ENCODE measurements at places on chromosomes 6 and 20.
A peak's percentile ranks its signal among the peaks of the same experiment; 100 is the strongest.

GRCh38 chr20:50893620-50894019, 37.6 kb downstream of the ADNP start:
- DNase-seq: no peak

- DNase-seq: no peak
Measured at GRCh38 chr6:114327074-114327473, 15.7 kb downstream of the HS3ST5 start.

- no peak for DNase-seq
Measured at GRCh38 chr20:56423886-56424285, 11.8 kb downstream of the CASS4 start.

GRCh38 chr6:169450097-169450496, 196.5 kb upstream of the THBS2 start:
- no peak for DNase-seq

GRCh38 chr6:167056370-167056769, 57.2 kb downstream of the CEP43 start:
- no peak for DNase-seq

DNA sequence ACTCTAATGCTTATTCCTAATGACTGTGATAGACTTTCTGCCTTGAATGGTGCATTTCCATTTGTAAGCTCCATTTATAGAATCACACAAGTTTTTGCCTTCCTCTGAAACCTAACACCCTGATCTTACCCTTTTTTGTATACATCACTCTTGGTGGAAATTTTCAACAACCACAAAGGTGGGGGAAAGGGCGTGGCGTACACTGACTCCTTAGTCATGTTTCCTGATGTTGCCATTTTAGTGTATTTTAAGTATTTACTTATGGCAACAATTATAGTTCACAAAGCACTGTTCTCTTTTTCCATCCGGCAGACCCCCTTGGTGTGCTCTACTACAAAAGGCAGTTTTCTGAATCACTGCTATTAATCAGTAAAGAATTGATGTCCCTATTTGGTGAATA, 92.0 kb downstream of the ATXN1 start:
- DNase-seq: peak; percentile 18

DNA sequence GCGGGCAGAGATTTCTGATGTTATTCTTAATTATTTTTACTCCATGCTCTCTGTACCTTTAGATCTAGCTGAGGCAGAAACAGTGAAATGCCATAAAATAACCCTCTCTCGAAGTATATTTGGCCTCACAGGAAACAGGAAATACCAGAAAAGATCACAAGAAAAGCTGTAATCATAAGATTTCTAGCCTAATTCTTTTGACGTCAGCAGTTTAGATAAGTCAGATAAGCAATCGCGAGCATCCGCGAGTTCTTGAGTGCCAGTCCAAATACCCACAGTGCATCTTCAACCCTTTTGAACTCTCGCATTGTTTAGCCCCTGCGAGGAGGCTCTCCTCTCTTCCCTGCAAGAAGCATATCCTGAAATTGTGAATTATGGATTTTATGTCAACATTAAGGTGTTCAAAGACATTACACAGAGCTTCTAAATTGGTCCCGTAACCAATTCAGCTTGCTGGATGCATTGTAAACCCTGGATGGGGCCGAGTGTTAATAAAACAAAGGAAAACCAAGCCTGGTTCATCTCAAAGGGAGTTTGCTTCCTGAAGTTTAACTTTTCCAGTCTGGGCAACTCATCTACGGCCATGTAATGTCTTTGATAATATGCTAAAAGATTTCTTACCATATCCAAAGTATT, 198.9 kb downstream of the MTFR2 start:
- no peak for DNase-seq

GRCh38 chr20:967796-968742, 34.0 kb downstream of the RSPO4 start:
- DNase-seq: no peak

DNA sequence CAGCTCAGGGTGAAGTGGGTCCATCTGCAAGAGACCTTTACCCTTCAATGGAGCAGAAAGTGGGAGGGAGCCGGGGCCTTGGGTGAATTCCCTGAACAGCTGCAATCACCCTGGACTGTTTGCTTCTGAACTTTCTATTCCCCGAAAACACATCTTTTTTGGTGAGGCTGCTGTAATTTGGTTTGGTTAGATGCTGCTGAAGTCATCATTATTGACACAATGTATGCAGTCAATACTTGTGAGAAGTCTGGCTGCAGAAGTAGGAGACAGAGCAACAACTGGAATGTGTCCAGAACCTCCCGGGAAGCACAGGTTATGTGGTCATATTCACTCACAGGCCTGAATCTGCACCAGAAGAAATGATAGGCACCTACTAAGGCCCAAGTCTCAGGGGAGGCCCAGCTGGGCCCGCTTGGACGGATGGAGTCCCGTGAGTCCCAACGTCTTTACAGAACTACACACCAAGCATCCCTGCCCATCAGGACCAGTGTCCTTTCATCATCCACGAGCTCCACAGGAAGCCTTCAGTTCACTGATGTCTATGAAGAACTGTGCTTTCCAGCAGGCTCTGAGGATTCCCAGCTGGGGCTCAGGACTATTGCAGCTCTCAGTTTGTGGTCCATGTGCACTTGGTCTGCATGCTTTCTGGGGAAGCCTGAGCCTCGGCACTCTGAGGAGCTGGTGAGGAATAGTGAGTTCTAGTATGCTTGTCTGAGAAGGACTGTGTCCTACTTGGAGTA, 177.6 kb downstream of the THBS2 start:
- DNase-seq: no peak

DNA sequence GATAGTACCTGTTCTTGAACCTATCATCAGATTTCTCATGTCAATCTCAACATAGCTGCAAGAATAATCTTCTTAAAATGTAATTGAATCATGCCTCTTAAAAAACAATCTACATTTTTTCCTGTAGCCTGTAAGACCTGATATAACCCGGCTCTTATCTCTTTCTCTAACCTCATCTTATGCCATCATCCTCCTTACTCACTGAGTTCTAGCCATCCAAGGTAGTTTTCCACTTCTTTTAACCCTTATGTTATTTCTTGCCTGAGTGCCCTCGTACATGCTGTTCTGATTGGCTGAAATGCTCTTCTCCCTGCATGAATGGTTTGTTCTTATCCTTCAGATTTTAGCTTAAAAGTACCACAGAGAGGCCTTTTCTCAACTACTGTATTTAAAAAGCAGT, 16.4 kb downstream of the SLC17A5 start:
- DNase-seq: no peak

GRCh38 chr20:62625921-62626547, 16.3 kb upstream of the SLCO4A1 start:
- no peak for DNase-seq

DNA sequence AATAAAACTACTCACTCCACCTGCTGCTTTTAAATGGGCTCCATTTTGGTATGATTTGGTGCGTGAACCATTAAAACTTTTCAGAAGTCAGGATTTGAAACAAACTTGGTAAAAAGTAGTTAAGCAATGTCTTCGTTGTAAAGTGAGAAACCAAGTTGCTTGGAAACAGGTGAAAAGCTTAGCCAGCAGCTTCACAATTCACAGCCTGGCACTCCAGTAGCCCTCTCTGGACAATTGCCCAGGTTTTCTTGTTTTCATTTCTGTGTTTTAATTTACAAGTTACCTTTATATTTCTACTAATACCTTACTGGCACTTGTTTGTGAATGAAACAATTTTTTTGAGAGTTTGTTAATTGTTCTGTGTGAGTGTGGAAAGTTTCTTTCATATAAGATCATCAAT, 12.8 kb downstream of the NT5E start:
- no peak for DNase-seq

- DNase-seq: no peak
Measured at GRCh38 chr6:130754786-130755367, 72.3 kb upstream of the SMLR1 start.

GRCh38 chr6:49555951-49556350, 5.5 kb downstream of the C6orf141 start:
- DNase-seq: no peak

DNA sequence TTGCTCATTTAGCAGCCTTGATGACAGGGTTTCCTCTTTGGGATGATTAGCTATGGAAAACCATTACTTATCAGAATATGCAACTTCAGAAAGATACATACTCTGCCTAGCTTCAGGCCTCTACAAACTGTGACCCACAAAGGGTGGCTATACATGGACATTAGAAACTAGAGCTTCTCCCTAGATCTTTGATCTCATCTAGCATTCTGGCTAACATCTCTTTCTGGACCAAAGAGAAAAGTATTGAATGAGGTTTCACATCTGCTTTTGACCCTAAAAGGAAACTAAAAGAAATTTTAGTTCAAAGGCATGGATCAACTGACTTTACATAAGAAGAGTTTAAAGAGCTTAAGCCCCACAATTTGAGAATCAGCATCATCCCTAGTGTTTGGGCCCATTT, 12.4 kb upstream of the HMGN3 start:
- no peak for DNase-seq

- DNase-seq: no peak
Measured at GRCh38 chr20:62367633-62368391, 700 bp upstream of the LAMA5 start.

DNA sequence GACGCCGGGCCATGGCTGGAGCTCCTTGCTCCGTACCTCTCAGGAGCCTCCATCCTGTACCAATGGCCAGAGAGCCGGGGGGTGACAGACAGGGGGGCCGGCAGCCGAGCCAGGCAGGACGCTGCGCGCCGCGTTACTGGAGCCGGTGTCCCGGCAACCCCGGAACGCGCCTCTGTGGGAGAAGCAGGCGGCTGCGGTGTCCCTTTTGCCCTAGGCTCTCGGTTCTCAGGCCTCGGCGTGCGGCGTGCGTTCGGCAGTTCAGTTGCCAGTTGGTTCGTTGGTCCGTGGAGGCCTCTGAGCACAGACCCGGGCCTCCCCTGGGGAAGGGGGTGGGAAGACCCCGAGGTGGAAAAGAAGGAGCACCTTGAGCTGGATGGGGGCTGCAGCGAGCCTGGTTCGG, at the start of gene SPATS1:
Gene SPATS1, plus strand, starts transcription at position 162 of the 400 bp plus-strand sequence. CDS start 446 bp downstream, outside the sequence.
- no peak for DNase-seq

DNA sequence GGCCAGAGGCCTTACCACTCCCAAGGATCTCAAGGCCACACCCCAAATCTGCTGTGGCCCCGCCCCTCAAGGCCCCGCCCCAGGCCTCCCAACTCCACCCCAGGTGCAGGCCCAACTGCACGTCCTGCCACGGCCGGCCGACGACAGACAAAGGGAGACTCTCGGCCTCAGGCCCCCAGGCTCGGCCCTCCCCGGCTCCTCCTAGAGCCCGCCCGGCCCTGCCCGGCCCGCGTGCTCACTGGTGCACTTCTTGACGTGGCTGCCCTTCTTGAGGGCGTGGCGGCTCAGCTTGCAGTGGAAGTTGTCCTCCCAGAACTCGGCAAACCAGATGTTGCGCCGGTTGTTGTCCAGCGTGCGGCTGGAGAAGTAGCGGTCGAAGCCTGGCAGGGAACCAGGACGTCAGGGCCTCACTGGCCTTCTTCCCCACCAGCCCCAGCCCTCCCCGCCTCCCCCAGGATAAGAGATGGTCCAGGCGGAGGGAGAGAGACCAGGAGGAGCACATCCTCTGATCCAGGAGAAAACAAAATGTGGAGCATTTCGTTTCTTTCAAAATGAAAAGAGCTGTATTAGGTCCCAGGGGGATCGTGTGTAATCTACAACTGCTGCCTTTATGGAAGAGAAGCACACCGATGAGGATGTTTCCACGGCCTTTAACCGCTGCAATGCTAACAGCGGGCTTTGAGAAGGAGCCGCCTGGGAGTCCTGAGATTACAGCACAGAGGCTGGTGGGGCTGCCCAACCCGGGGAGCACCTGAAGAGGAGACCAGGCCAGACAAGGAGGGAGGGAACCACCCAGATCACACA, 89.4 kb downstream of the GRM4 start:
- no peak for DNase-seq

DNA sequence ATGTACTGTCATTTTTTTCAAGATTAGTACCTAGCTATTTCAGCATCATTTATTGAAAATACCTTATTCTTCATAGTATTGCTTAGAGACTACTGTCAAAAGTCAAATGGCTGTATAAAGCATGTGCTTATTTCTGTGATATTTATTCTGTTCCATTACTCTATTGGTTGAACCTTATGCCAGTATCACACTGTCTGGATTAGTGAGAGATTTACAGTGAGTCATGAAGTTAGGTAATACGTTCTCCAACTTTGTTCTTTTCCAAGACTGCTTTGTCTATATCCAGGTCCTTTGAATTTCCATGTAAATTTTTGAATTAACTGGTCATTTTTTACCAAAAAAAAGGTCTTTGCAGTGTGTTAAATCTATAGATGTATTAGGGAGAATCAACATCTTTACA, 18.6 kb upstream of the RNF217 start:
- no peak for DNase-seq

DNA sequence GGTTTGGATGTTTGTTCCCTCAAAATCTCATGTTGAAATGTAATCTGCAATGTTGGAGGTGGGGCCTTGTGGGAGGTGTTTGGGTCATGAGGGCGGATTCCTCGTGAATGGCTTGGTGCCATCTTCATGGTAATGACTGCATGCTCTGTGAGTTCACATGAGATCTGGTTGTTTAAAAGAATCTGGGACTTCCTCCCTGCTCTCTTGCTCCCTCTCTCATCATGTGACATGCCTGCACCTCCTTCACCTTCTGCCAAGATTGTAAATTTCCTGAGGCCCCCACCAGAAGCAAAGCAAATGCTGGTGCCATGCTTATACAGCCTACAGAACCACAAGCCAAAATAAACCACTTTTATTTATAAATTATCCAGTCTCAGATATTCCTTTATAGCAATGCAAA, 250.3 kb upstream of the PLN start:
- no peak for DNase-seq

- no peak for DNase-seq
Measured at GRCh38 chr6:66230591-66230990, 523.6 kb upstream of the EYS start.

- no peak for DNase-seq
Measured at GRCh38 chr6:154218301-154218700, 138.3 kb downstream of the IPCEF1 start.

DNA sequence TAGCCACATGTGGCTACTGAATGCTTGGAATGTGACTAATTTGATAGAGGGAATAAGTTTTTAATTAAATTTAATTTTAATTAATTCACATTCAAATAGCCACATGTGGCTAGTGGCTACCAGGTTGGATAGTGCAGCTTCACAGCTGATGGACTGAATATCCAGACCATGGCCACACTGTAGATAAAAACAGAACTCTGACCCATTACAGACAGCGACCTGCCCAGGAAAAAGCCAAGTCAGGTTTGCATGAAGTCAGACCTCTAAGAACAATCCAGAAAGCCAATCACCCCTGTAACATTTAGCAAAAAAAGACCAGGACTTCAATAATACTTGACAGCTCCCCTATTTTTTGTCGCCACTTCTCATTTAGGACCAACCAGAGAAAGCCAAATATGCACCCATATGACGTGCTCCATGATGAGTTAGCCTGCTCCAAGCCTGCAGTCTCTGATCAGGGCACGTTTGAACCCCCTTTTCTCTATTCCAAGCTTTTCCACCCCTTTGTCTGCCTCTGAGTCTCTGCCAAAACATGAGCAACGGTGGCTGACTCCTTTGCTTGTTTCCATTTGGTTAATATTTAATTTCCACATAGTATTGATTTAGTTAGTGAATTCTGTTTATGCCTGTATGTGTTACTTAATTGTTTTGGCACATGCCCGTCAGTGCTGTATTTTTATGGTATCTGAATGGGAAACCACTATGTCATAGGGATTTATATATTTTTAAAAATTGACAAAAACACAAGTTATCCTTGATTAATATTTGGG, 636.3 kb downstream of the UTRN start:
- DNase-seq: no peak

GRCh38 chr20:45069261-45069660, 31.7 kb downstream of the KCNS1 start:
- DNase-seq: no peak

Data from stimulated activated CD4-positive, alpha-beta T cell treated with anti-CD3 and anti-CD28 coated beads, Interleukin-1b, Interleukin-23, amount 100 ng/mL, for 1 hour (primary cell).